SW480 (cell line): ENCODE measurements at places on chromosomes 1 and 21.

DNA sequence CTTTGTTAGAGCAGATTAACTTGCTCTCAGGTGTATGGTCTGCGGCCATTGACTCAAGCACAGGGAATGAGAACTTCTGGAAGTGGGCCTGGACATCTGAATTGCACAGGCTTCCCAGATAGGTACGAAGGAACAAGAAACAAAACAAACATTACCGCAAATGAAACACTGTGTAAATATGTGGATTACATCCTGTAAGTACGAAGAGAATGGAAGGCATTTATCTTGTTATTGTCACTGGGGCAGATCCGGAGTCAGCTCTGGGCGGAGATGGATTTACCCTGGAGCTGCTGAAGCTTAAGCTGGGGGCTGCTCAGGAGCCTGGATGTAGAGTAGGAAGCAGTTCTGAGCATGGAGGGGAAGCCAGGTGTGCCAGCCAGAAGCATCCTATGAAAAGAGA, 6.8 kb downstream of the HES2 start:
- DNase-seq: peak; percentile 54

DNA sequence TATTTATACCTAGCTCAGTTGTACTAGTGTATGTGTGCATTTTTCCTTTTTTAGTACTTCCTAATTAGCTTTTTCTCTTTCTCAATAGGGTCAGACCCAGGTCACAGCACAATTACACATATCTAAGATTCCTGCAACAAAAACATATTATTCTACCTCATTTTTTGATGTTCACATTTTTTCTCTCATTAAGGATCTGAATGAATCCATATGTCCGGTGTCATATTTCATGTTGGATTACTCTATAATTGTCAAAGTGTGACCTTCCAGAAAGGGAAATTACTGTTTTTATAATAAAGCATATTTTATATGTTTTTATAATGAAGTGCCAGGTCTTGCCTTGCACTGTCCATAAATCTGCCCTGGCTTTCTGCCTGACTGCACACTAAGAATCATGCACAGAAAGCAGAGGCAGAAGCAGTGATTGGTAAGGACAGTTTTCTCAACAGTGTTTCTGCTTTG, 143.7 kb downstream of the KCNT2 start:
- DNase-seq: no peak

- DNase-seq: no peak
Measured at GRCh38 chr1:193476748-193477147, 290.3 kb upstream of the B3GALT2 start.

- peak; percentile 66 for DNase-seq
Measured at GRCh38 chr1:245177071-245177900, 22.5 kb downstream of the KIF26B start.

DNA sequence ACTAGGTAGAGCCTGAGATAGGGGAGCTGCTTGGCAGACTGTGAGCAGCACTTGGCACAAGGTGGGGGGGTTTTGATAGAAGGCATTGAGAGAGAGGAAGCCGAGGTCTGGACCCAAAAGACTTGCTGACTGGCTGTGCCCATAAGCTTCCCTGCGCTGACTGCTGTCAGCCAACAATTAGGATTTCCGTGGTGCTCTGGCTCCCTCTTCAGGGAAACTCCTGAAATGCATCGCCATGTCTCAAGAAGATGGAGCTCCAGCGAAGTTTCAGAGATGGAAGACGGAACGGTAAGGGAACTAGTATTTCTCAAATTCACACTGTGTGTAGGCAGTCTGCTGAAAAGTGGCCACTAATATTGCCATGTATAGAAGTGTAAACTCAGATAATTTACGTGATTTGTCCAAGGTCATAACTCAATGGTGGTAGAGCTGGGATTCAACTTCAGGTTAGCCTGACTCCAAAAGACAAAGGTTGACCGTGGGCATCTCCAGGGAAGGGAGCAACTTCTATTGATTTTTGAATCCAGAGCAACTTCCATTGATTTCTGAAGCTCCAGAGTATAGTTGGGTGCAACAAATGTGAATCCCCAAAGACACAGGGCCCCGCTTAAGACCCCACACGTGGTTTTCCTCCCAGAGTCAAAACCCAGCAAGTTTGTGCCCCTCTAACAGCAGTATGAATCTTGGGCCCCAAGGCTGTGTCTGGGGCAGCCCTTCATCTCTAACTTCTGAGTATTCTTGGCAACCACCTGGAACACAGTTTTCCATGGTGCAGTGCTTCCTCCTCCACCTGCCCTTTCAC, 44.5 kb upstream of the CRNN start:
- DNase-seq: peak; percentile 77

GRCh38 chr1:166379447-166379846, 212.6 kb upstream of the FAM78B start:
- peak; percentile 3 for DNase-seq

GRCh38 chr1:112722601-112723510, 7.7 kb upstream of the PPM1J start:
- DNase-seq: no peak

DNA sequence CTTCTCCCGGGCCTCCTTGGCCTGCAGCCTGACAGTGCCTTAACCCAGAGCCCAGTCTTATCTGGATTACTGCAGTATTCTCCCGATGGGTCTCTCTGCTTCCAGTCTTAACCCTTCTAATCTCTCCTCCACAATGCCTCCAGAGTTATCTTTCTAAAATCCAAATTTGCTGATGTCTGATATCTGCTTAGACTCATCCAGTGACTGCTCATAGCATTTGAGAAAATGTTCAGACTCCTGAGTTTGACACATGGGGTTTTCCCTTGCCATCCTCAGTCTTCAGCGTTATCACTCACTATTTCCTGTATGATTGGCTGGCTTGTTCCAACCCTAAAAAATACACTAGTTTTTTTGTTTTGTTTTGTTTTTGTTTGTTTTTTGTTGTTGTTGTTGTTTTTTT, 102.0 kb downstream of the FMN2 start:
- no peak for DNase-seq

- no peak for DNase-seq
Measured at GRCh38 chr21:35475009-35475408, 425.9 kb upstream of the RUNX1 start.

DNA sequence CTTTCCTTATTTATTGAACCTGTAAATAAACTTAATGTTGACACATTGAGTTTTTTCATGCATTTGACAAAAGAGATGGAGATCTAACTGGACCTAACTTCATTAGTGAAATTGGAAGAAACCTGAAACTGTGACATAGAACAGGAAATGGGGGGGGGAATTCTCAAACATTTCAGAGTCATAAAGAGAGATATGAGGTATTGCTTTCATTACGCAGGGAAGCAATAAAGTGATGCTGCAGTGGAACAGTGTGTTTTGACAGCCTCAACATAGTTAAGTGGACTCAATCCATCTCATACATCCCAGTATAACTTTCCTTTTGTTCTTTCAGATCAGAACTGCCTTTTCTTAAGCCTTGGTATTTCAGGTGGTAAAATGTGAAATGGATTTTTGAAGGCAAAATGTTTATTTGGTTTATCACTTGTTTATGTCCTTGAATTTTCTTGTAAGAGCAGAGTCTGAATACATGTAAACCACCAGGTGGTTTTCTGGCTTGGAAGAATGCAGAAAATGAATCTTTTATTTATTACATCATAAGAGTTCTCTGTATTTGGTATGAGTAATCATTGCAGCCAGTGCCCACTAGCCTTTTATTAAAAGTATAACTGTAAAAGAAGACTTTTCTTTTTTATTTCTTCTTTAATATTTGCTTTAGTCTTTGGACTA, 132.5 kb downstream of the ZNF326 start:
- no peak for DNase-seq

GRCh38 chr1:24905355-24905978, 24.6 kb downstream of the RUNX3 start:
- no peak for DNase-seq

GRCh38 chr1:53644496-53644895, 94.5 kb downstream of the GLIS1 start:
- no peak for DNase-seq

- DNase-seq: no peak
Measured at GRCh38 chr1:101116006-101116405, 90.4 kb upstream of the DPH5 start.

- no peak for DNase-seq
Measured at GRCh38 chr1:57949168-57949567, 525.3 kb upstream of the DAB1 start.

DNA sequence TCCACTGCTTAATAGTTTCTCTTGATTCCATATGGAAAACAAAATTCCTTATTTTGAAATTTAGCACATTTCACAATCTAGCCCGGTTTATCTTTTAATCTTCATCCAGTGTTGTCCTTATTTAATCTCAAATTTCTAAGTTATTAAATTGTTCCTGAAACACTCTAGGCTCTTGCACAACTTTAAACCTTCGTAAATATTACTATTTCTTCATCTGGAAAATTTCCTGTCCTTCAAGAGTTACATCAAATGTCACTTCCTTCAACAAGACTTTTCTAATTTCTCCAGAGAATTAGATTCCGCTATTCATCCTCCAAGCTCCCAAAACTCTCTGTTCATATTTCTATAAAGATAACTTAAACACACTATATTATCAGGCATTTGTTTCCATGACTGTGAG, 6.5 kb downstream of the FMO5 start:
- no peak for DNase-seq

- DNase-seq: no peak
Measured at GRCh38 chr1:8396083-8396785, 78.3 kb downstream of the SLC45A1 start.

DNA sequence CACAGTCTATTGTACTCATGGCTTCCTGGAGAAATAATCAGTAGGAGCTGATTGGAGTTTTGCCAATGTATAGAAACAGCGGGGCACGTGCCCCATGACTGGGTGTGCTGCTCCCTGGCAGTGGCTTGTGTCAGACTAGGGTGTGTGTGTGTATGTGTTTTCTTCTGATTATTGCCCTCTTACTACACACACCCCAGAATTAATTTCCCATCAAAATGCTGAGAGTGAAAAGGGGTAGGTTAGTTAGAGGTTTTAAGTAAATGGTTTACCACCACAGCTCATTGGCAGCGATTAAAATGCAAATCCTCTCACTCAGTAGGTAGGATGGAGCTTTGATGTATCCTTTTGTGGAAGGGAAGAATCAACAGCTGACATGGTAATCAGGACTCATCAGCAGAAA, 29.9 kb downstream of the HHAT start:
- DNase-seq: peak; percentile 11

DNA sequence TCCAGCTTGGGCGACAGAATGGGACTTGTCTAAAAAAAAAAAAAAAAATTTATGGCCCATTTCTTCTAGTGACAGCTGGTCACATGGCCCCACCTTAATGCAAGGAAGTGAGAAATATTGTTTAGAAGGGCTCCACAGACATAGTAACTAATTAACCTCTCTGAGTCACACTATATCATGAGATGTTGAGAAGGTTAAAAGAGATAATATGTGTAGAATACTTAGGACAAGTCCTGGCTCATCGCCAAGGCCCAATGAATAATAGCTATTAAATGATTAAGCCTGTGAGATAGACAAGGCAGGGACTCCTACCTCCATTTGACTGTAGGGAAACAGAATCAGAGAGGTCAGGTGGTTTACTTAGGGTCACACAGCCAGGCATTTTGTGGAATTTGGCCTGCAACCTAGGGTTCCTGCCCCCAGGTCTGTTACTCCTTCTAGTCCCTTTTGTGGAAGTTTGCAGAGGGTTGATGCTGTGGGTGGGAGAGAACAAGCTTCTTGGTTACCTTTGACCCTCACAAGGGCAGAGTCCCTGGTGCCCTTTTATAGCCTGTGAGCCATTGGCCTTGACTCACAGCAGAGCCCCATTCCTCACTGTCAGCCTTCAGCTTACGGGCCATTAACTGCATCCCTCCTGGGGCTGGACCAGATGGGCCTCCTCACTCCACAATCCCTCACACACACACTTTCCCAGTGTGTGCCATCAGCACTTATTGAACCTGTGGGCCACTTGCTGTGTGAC, 48.5 kb downstream of the OPRD1 start:
- DNase-seq: peak; percentile 80

- no peak for DNase-seq
Measured at GRCh38 chr1:147542569-147542897, 1.2 kb downstream of the BCL9 start.

GRCh38 chr1:207067665-207068064, 14.6 kb downstream of the PFKFB2 start:
- DNase-seq: no peak

GRCh38 chr1:60895252-60895651, 187.1 kb upstream of the NFIA start:
- DNase-seq: no peak

GRCh38 chr1:211524521-211524920, 32.6 kb upstream of the RD3 start:
- no peak for DNase-seq

GRCh38 chr1:235882816-235883215, 16.1 kb upstream of the LYST start:
- no peak for DNase-seq

- no peak for DNase-seq
Measured at GRCh38 chr1:77350012-77350770, 68.4 kb downstream of the AK5 start.

- DNase-seq: no peak
Measured at GRCh38 chr1:7454895-7455784, 316.0 kb upstream of the VAMP3 start.

DNA sequence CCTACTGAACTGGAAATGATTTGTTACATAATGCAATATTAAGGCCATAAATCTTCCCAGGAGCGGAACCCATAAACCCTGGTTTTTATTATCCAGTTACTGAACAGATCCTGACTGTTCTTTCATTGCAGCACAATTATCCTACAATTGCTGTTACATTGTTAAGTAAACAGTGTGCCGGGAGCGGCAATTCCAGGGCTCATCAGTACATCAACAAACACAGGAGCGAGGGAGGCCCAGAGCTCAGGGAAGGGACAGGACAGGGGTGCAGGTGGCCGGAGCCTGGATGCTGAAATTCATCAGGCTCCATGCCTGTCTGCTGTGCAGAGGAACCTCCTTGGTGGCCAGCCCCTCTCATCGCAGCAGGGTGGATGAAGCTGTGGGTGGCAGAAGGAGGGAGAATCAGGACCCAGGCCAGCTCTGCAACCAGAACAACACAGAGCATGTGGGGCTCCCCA, 544.7 kb downstream of the NPHP4 start:
- no peak for DNase-seq

- DNase-seq: no peak
Measured at GRCh38 chr1:71046891-71047634, 553 bp downstream of the PTGER3 start.

DNA sequence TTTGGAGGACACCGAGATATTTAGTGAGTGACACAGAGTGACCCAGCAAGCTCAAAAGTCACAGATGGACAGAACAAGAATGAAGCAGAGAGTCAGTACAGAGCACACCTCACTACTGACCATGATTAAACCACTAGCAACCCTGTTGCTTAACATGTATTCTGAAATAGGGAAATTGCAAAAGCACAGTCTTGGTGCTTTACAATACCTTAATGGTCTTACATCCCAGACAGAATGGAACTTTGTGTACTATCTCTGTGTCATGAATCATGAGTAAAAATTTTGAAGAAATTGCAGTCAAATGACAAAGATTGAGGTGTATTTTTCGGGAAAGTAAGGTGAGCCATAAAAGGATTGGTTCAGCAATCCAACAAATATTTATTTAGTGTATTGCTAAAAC, 2.7 kb upstream of the SAMSN1 start:
- no peak for DNase-seq

DNA sequence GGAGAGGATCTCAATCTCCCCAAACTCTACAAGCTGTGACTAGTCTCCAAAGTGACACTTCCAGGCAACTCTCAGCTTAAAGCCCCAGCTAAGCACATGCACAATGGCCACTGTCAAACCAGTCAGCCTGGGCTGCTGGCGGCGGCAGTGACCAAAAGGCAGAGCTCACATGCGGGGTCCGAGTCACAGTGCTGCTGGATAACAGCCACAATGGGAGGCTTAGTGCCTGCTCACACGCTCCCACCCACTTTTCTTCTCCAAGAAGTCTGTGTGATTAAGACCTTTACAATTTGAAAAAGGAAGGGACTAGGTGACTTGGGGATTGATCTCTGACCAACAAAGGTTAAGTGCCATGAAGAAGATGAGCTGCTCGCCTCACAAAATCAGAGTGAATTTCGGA, 16.8 kb downstream of the RIPK4 start:
- DNase-seq: no peak
